GM12891 (cell line): ENCODE measurements at places on chromosomes 5 and 9.

DNA sequence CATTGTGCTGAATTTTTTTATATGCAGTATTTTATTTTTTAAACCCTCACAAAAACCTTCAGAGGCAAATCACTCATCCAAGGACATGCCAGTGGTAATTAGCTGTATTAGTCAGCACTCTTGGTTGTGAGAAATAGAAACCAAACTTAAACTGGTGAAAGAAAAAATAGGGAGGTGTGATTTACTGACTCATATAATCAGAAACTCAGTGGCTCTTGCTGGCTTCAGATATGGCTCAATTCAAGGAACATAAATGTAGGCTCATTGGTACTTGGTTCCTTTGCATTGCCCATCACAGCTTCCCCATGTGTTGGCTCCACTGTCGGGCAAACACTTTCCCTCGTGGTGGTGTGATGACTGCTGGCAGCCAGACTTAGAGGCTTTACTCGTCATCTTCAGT, 497.2 kb downstream of the MAT2B start:
- no peak for DNase-seq

GRCh38 chr9:19922476-19923118, 133.8 kb upstream of the SLC24A2 start:
- no peak for DNase-seq

GRCh38 chr5:150298701-150299451, 3.8 kb downstream of the ARSI start:
- no peak for DNase-seq

DNA sequence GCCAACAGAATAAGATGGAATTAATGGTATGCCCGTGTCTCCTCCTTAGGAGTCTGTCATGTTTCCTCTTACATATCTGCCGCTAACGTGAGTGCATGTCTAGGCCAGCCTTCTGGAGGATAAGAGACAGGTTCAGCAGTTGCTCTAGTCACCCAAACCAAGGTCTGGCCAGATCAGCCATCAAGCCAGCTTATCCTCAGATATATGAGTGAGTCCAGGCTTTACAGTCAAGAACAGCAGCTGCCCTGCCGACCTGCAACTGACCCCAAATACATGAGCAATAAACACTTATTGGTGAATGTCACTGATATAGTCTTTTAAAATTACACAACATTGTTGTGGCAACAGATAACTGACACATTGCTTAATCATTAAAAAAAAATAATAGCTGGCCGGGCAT, 123.5 kb downstream of the TSSK1B start:
- DNase-seq = no peak

- no peak for DNase-seq
These were observed 417.0 kb upstream of the TLE4 start for GRCh38 chr9:79154806-79155205.

DNA sequence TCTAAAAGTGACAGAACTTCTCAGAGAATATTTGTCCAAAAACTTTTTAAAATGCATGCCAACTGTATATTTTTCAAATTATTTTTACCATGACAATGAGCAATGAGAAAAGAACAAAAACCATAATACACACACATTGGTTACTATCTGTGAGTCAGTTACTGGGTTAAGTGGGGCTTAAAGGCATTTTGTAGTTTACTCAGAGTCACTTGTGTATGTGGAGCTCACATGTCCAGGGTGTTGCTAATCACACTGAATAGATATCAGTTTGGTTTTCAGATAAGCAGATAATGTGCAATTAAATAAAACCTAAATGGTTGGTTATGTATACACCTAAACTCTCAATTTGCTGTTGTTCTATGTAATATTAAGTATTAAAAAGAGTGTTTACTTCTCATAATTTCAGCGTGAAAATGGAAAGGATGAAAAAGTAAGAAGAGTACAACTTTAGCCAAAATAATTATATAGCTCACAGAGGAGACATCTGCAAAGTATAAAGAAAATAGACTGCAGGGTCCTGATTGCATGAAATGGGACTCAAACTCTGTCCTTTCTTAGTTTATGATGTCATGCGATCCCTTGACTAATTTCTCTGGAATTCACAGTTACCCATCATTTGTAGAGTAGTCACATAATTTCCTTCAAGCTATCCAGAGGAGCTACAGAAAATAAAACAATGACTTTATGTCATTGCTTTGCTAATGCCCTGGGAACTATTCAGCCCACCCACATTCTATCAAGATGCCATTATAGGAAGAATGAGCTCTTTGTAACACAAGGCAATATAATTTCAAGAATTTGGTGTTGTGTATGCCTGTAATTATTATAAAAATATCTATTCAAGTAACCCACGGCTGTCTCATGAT, 388.0 kb upstream of the ZNF608 start:
- DNase-seq = no peak

- DNase-seq = no peak
These were observed 105.7 kb upstream of the TMEM161B start for GRCh38 chr5:88374391-88374790.

DNA sequence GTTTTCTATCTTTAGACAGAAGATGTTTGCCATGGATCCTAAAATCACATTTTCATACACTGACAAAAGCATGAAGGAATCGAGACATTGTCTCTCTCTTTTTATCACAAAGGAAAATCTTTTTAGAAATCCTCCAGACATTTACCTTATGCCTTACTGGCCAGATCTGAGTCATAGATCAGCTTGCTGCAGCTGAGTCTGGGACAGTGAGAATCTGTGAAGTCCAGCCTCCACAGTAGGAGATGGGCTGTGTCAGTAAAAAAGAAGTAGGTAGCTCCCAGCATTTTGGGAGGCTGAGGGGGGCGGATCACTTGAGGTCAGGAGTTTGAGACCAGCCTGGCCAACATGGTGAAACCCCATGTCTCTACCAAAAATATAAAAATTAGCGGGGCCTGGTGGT, 333.4 kb upstream of the ZNF462 start:
- DNase-seq = no peak

DNA sequence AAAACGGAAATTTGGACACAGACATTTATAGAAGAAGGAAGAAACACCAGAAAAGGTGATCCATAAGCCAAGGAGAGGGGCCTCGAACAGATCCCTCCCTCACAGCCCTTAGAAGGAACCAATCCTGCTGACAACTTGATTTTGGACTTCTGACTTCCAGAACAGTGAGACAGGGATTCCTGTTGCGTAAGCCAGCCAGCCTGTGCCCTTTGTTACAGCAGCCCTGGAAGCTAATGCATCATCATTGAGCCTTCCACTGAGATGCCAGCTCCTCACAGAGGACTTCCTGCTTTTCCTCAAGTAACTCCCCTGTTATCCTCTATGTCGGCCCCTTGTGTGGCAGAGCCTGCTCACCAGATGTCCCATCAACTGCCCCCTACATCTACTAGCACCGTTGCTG, 94.1 kb downstream of the JMY start:
- no peak for DNase-seq

DNA sequence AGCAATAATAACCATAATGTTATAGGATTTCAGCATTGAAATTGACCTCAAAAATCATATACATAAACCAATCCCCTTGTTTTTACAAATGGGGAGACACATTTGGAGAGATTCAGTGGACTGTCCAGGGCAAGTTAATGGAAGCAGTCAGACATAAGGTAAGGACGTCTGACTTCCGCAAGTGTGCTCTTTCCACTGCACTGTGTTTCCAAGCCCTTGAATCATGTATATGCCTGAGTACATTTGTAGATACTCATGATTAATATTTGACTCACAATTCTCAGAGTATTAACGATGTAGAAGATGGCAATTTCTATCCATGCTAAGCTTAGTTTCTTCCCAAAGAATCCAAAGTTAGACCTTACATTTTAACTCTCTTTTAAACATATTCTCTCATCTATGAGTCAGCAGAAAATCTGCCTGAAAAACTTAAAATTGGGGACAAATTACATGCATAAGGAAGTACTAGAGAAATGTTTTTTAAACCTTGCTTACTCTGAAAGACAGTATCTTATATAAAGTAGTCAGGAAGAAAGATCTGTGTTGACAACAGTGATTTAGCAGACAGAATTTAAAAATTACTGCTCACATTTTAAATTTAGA, 165.3 kb downstream of the NFIB start:
- DNase-seq = no peak

DNA sequence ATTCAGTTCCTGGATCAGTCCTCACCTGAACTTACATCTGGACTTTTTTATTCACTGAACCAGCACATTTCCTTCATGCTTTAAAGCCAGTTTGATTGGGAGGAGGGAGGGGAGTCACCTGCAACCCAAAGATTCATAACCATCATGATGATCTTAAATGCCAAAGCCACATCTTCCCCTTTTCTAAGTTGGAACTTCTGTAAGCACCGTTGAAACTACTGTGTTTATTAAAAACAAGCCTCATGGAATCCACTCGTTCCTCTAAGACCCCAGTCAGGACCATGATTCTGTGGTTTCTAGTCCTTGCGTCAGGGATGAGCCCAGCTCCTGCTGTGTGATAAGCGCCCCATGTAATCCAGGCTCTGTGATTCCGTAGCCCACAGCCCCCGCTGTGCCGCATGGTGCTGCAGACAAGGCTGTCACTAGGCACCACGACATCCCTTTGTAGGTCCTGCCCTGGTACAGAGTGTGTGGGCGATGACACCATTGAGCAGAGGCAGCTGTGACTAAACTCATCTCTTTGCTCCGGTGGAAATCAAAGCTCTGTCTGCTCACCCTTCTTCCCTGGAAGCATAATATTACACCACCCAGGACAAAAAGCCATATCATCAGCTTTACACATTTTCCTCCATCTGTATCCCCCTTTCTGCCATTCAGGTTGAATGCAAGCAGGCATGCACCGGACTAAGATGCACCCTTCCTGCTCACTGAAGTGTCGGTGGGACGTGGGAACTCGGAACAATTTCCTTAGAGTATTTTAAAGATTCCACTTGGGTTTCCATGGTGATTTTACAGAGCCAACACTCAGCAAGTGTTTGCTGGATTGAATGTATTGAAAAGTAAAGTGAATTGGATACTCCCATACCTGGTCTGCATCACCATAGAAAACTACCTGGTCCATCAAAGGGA, 132.0 kb upstream of the FSTL4 start:
- no peak for DNase-seq

DNA sequence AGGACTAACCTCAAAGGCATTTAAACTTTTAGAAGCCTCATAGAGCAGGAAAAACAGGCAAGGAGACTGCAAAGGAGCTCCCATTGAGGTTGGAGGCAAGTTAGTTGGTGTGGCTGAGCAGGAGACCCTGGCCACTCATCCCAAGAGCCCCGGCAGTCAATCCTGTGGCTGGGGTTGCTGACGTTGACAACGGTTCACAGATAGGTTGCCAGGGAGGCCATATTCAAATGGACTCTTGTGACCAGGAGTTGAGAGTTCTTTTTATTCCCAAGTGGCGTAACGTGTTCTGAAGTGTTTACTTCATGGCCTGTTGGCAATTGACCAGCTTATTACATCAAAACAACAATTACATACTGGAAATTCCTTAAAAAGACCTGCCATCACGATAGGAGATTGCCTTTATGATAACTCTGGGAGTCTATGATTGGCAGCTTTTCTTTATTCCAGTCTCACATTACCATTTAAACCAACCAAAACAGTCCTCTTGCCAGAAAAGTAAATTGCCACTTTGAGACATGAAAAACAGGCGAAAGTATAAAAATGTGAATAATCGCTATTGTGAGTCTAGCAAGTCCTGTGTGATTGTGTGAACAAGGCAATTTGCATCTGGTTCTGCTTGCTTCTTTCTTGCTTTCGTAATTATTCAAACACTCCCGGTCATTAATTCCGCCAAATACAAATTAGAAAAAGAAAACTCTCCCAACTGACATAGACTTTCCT, 394.9 kb downstream of the MED10 start:
- no peak for DNase-seq

DNA sequence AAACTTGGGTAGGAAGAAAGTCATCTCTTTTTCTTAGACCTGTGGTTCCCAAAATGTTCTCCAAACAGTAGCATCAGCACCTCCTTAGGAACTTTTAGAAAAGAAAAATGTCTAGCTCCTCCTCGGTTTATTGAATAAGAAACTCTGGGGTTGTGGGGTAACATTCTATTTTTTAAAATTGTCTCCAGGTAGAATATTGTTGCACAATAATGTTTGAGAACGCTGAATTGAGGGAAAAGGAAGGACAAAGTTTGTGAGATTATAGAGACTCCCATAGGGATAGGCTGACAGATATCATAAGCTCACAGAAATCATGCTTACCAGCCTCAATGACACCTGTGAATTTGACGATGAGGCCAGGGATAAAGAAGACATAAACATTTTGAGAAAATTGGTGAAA, 1199.0 kb upstream of the CDH6 start:
- DNase-seq = no peak

- DNase-seq = no peak
These were observed 187.4 kb downstream of the ACTL7B start for GRCh38 chr9:108668191-108668937.

GRCh38 chr5:98714710-98715288, 58.7 kb upstream of the RGMB start:
- no peak for DNase-seq

DNA sequence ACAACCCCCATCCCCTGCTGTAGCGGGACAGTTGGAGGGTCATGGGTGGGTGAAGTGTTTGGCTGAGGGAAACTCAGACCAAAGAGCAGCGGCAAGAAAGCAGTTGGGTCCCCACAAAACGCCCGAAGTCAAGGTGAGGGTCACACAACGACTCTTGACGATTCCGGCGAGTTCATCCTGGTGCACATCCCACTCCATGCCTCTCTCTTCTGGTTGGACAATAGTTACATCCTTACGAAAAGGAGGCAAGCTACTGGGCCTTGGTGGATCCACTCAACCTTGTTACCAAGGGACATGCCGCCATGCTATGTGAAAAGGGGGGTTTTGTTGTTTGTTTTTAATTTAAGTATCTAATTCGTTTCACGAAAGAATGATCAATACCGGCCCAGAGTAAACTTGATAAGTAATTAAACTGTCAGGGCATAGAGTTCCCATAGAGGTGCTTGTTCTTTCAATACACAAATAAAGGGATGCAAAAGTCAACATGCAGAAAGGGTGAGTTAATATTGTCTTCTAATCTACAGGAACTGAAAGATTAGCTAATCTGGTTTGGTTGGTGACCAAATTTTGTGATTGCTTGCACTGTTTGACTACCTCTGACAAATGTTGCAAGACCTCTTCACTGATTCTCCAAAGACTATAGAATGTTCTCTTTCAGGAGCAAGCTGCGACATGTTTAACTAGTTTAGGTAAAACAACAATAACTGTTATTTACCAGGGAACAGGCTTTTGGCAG, 732 bp upstream of the SMIM15 start:
- no peak for DNase-seq

GRCh38 chr5:61788548-61788947, 456.5 kb downstream of the ZSWIM6 start:
- DNase-seq = no peak

GRCh38 chr9:129598089-129598596, 22.8 kb downstream of the C9orf50 start:
- DNase-seq = no peak

DNA sequence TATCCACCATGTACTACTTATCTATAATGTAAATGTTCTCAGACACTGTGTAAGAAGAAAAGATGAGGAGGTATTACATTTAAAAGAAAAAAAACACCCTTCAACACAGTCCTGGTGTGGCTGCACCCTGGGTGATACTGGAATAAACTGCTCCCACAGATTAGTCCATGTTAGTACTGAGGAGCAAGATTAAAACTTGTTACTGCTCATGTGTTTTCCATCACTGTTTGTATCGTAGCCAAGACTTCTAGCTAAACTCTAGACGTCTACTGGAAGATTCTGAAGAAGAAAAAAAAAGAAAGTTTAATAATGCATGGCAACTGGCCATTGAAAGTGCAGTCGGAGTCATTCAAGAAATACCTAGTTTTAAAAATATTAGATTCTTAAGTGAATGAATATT, at the start of gene ASPN:
ASPN (minus strand) TSS at position 178 of the 400 bp plus-strand sequence.
- DNase-seq = no peak
